ENCODE measurements at places on chromosomes 16 and 17. TPM values are rescaled to one million over a fixed set of nuclear protein-coding genes. Genes with fewer than 3 reads are reported as not detected.

DNA sequence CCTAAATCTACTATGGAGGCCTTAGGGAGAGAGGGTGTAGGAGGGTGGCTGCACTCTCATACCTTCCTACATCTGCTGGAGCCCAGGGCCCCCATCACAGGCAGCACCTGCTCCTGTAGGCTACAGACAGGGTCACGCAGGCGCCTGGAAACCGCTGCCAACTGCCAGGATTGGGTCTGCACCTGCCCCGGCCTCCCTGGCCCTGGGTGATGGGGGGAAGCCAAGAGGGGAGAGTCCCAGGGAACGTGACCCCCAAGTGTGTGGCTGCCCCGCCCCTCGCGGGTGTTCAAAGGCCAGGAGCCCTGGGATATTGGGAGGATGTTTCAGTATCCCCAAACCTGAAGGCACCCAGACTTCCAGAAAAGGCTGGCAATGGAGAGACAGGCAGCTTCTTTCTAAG, 5.6 kb upstream of the TEX19 start:
- H3K27me3 ChIP-seq: peaks cover 5% of the 10 kb centered on the region
- peaks cover 17% of the 10 kb centered on the region for H3K4me1 ChIP-seq
- no peak for DNase-seq
- no peaks in the 10 kb centered on the region for H3K36me3 ChIP-seq
- no peak overlapping the region for H3K4me3 ChIP-seq
- no peak overlapping the region for H3K27ac ChIP-seq

DNA sequence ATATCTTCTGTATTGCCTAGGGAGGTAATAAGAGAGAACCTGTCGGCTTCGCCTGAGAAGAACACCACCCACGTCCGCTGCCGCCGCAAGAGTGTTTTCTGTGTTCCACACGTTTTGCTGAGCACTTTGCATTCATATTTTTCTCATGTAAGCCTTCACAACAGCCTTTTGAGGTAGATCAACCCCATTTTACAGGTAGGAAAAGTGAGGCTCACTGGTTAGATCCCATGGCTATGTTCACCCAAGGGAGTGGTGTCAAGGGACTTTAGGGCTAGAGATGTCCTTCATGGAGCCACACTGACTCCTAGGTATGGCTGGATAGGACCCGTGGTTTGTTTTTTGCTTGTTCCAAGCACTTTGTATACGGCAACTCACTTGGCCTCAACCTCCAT, 87.0 kb upstream of the LGALS9 start:
- H3K4me3 ChIP-seq: no peak overlapping the region
- H3K27ac ChIP-seq: no peak overlapping the region
- DNase-seq: no peak
- no peaks in the 10 kb centered on the region for H3K36me3 ChIP-seq

- no peak overlapping the region for H3K4me3 ChIP-seq
- H3K27ac ChIP-seq: no peak overlapping the region
- DNase-seq: no peak
- H3K4me1 ChIP-seq: peaks cover 5% of the 10 kb centered on the region
- H3K27me3 ChIP-seq: no peaks in the 10 kb centered on the region
These were observed 25.3 kb downstream of the UBE2O start for GRCh38 chr17:76427501-76428231.

The ADAMTS18 gene
- total RNA-seq: 5.5 TPM

The GINS2 gene
- total RNA-seq: 13.7 TPM

- peaks cover 4% of the 10 kb centered on the region for H3K4me1 ChIP-seq
- DNase-seq: no peak
- no peaks in the 10 kb centered on the region for H3K36me3 ChIP-seq
- H3K27me3 ChIP-seq: peaks cover 13% of the 10 kb centered on the region
These were observed 616.9 kb upstream of the SOX9 start for GRCh38 chr17:71503710-71504465.

DNA sequence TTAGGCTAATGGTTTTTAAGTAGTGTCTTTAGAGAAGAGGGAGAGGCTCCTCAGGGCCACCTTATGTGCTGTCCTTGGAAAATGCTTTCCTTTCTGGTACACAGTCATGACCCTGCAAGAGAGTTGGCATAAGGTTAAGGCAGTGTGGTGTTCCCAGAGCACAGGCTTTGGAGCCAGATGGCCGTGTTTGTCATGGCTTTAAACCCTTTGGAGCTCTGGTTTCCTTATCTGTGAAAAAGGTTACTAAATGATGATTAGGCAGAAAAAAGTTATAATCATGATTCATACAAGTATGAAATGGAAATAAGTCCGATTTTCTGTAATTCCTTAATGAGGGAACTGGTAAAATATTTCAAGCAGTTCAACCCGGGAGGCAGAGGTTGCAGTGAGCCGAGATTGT, 13.2 kb downstream of the UTP4 start:
- DNase-seq: no peak
- H3K27me3 ChIP-seq: no peaks in the 10 kb centered on the region
- H3K36me3 ChIP-seq: peaks cover 31% of the 10 kb centered on the region
- no peaks in the 10 kb centered on the region for H3K4me1 ChIP-seq
- no peak overlapping the region for H3K4me3 ChIP-seq

GRCh38 chr16:12298285-12298684, 321.8 kb downstream of the SNX29 start:
- H3K4me3 ChIP-seq: no peak overlapping the region
- H3K27me3 ChIP-seq: no peaks in the 10 kb centered on the region
- DNase-seq: no peak
- peaks cover 6% of the 10 kb centered on the region for H3K36me3 ChIP-seq
- no peak overlapping the region for H3K27ac ChIP-seq

DNA sequence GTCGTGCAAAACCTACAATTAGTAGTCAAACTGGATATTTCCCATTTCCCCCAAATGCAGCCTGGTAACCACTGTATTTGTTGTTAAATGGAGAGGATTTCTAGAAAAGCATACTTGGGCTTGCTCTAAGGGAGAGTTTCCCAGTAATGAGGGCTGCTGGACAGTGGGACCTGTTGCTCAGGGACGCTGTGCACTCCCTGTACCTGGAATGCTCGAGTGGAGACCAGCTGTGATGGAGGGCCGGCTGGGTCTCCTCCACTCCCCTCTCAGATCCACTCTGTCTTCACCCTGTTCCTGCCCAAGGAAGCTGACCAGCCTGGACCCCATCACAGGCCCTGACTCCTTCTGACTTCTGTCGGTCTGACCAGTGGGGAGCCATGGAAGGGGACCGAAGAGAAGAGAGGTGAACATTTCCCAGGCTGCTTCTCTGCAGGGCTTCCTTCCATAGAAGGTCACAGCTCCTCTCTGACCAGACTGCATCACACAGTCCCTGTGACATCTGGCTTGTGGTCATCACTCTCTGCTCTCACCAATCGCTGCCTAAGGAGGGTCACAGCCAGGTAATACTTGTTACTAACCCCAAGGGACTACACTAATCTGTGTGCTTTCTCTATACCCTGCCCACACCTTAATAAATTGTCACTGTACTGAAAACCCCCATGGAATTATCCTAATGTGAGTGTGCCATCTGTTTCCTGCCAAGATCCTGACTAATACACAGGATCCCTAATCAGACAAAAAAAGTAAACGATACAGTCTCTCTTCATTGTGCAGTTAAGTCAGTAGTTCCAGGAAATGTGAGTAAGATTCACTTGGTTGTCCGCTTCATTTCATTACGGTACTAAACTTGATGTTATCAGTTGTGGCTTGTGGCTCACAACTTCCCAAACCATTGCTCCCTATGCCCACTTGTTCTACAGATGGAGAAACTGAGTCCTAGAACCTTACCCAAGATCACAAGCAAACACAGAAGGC, 102.4 kb downstream of the CCT6B start:
- no peak overlapping the region for H3K4me3 ChIP-seq
- peaks cover 38% of the 10 kb centered on the region for H3K27me3 ChIP-seq
- no peak for DNase-seq
- no peak overlapping the region for H3K27ac ChIP-seq
- H3K4me1 ChIP-seq: no peaks in the 10 kb centered on the region
- H3K36me3 ChIP-seq: no peaks in the 10 kb centered on the region

DNA sequence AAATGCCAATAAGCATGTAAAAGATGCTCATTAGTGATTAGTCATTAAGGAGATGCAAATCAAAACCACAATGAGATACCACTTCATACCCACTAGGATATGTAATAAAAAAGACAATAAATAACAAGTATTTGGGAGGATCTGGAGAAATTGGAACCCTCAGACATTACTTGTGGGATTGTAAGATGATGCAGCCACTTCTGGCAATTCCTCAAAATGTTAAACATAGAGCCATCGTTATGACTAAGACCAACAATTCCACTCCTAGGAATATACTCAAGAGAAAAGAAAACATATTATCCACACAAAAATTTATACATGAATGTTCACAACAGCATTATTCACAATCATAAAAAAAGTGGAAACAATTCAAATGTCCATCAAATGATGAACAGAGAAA, 336.2 kb upstream of the PMFBP1 start:
- no peaks in the 10 kb centered on the region for H3K4me1 ChIP-seq
- no peaks in the 10 kb centered on the region for H3K27me3 ChIP-seq
- no peak overlapping the region for H3K4me3 ChIP-seq

- no peak overlapping the region for H3K4me3 ChIP-seq
- H3K27me3 ChIP-seq: no peaks in the 10 kb centered on the region
- no peak for DNase-seq
- no peak overlapping the region for H3K27ac ChIP-seq
These were observed 253.3 kb downstream of the STX8 start for GRCh38 chr17:9322326-9322725.

DNA sequence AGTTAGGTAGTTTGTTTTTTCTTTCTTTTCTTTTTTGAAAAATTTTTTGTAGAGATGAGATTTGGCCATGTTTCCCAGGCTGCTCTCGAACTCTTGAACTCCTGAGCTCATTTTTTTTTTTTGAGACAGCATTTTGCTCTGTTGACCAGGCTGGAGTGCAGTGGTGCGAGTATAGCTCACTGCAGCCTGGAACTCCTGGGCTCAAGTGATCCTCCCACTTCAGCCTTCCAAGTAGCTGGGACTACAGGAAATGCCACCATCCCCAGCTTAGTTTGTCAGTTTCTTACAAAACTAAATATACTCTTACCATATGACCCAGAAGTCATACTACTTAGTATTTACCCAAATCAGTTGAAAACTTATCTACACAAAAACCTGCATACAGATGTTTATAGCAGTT, 14.4 kb upstream of the FBXO47 start:
- H3K27ac ChIP-seq: no peak overlapping the region
- peaks cover 6% of the 10 kb centered on the region for H3K4me1 ChIP-seq
- H3K4me3 ChIP-seq: no peak overlapping the region
- no peaks in the 10 kb centered on the region for H3K36me3 ChIP-seq
- no peak for DNase-seq

- no peak for DNase-seq
- peak overlapping the region; percentile 78 for H3K27ac ChIP-seq
- H3K36me3 ChIP-seq: peaks cover 26% of the 10 kb centered on the region
- no peak overlapping the region for H3K4me3 ChIP-seq
- no peaks in the 10 kb centered on the region for H3K27me3 ChIP-seq
These were observed 21.4 kb downstream of the SERPINF1 start for GRCh38 chr17:1783271-1783670.

- H3K4me3 ChIP-seq: no peak overlapping the region
- DNase-seq: no peak
- H3K36me3 ChIP-seq: no peaks in the 10 kb centered on the region
- H3K27me3 ChIP-seq: no peaks in the 10 kb centered on the region
- H3K27ac ChIP-seq: no peak overlapping the region
These were observed 22.4 kb downstream of the SLC7A5 start for GRCh38 chr16:87846705-87847466.

The SDK2 gene
- total RNA-seq: 4.6 TPM

DNA sequence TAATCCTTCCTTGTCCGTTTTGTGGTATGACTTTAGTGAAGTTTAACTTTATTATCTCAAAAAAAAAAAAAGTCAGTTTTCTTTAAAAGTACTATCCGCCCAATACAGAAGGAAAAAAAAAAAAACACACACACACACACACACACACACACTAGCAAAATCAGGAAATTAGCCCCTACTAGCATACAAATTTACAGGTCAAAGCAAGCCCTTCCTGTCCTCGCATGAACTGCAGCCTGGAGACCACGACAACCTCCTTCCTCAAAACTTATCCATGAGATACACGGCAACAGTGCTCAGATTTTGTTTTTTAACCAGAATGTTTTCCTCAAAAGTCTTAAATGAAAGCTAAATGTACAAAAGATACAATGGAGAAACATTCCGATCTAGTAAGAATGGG, 16.2 kb downstream of the NCOR1 start:
- H3K27ac ChIP-seq: peak overlapping the region; percentile 6
- no peaks in the 10 kb centered on the region for H3K27me3 ChIP-seq
- no peak for DNase-seq
- peaks cover 11% of the 10 kb centered on the region for H3K36me3 ChIP-seq

DNA sequence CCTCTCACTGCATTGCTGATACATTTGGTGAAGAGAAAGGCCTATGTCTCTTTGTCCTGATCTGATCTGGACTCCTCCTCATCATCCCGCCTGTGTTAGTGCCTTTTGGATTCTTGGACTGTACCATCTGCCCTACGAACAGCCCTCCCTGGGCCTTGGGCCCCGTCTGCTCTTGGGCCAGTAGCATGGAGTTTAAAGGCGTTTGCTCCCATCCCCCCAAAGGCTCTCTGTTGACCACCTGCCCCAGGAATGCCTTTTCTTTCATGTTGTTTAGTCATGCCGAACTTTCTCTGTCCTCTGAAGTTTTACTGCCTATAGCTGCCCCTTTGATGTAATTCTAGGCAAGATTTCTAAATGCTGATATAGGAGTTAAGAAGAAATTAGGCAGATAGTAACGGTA, 30.9 kb upstream of the MEAK7 start:
- peak overlapping the region; percentile 67 for H3K27ac ChIP-seq
- no peaks in the 10 kb centered on the region for H3K27me3 ChIP-seq
- DNase-seq: no peak
- peaks cover 46% of the 10 kb centered on the region for H3K4me1 ChIP-seq
- peaks cover 7% of the 10 kb centered on the region for H3K36me3 ChIP-seq

DNA sequence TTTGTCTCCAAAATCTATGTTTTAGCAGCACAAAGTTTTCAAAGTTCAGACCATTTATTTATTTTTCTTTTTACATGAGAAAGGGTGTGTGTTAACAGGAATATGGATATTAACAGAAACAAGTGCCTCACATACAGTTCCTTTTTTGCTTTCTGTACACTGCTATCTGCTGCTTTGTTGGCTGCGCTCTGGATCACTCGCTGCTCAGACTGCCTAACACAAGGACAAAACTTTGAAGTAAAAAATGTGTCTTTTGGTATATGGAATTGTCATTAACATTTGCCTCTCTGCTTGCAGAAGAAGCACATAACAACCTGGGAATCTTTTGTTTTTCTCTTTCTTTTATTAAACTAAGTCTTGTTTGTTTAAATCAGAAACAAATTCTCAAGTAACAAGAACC, 262.8 kb downstream of the ZFHX3 start:
- peak overlapping the region; percentile 54 for H3K4me3 ChIP-seq
- no peaks in the 10 kb centered on the region for H3K27me3 ChIP-seq
- DNase-seq: no peak
- peaks cover 55% of the 10 kb centered on the region for H3K4me1 ChIP-seq
- H3K36me3 ChIP-seq: peaks cover 28% of the 10 kb centered on the region

DNA sequence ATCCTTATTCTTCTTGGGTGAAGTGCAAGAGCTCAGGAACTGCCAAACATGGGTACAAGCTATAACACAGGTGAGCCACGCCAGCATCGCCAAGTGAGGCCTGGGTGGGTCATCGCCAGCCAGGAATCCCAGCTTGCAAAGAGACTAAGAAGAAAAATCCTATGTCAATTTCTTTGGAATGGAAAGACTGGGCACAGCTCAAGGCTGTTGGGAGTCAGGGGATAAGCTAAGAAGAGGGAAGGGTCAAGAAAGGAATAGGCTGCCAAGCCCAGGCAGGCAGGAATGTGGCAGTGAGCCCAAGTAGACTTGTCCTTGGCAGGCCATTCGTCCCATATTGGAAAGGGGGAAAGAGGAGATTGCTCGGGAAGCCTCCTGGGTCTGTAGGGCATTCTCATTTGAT, 191.4 kb upstream of the CDH5 start:
- H3K36me3 ChIP-seq: no peaks in the 10 kb centered on the region
- no peak overlapping the region for H3K4me3 ChIP-seq
- peaks cover 11% of the 10 kb centered on the region for H3K4me1 ChIP-seq
- DNase-seq: no peak
- peaks cover 11% of the 10 kb centered on the region for H3K27me3 ChIP-seq

GRCh38 chr17:12603566-12603965, 62.1 kb upstream of the MYOCD start:
- H3K27me3 ChIP-seq: peaks cover 4% of the 10 kb centered on the region
- no peak overlapping the region for H3K27ac ChIP-seq
